COR-L47 (cell line): ENCODE measurements at places on chromosomes 6 and 20.

GRCh38 chr6:41428996-41429421, 93.6 kb downstream of the NCR2 start:
- DNase-seq, result no peak

DNA sequence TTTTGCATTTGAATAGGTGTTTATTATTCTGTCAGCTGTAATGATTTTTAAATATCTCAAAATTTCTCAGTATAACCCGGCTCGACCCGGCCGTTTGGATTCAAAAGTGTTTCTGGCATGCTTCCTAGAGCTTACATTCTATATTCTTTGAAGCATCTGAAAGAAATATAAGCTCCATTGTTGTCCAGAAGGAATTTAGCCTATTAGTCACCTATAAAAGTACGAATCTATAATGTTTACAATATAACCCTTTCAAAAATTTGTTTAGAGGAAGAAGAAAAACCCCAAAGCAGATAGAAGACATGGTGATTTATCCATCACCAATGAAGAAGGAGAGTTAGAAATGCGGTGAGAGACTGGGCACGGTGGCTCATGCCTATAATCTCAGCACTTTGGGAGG, 22.3 kb upstream of the HECA start:
- DNase-seq, result no peak

GRCh38 chr6:16901782-16902181, 140.5 kb upstream of the ATXN1 start:
- DNase-seq, result peak; percentile 80

GRCh38 chr6:27893836-27894807, 18.1 kb downstream of the OR2B2 start:
- DNase-seq, result peak; percentile 92

DNA sequence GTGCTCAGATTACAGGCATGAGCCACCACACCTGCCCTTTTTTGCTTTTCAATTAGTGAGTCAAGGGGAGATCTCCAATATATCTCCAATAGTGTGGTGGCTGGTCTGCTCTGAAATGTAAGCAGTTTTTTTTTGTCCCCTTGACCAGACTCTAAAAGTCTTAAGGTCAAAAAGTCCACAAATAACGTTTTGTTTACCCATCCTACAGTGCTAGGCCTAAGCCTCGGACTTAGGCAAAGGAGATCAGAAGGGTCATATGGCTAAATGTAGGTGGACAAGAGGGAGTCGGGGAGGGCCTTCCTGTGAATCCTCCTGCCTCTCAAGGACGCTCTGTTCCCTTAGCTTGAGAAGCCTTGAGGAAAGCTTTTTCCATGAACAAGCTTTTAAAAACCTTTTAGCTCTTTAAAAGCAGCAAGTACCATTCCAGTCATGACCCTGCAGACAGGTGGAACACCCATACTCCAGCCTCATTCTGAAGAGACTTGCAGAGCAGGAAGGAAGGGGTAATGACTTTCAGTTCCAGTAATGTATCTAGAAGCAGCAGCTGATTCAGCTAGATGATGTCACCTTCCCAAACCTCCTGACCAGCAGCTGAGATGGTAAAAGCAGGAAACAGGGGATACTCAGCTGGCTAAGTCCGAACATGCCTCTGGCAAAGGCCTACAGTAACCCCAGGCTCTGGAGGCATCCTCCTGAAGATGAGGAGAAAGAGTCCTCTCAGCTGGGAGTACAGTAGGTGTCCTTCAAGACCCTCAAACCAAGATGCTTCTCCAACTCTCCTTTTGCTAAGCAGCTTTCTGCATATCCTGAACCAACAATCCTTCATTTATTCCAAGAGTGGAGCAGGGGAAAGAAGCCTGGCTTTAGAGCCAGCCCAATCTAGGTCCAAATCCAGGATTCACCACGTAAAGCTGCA, 23.6 kb downstream of the BCL2L1 start:
- peak; percentile 8 for DNase-seq

DNA sequence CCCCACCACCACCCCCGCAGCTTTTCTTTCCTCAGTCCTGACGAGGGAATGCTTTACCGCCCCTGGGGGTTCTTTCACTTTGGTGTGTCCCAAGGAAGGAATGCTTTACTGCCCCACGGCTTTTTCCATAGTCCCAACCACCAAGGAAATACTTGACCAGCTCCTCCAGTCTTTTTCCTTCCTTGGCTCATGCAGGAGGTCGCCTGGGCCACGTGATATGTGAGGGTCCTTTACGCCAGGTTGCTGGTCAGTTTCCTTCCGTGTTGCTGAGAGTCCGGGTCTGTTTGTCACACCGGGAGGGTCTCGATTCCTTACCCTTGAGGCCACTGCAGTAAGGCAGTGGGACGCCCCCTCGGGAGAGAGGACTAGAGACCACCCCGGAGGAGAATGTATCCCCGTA, 58.9 kb upstream of the CDH4 start:
- no peak for DNase-seq

- DNase-seq, result no peak
These were observed at the start of gene BEND3 for GRCh38 chr6:107114926-107115694. TSS of gene BEND3 (minus strand) at chr6:107115515. CDS start at chr6:107099285, 16,230 bp downstream.

DNA sequence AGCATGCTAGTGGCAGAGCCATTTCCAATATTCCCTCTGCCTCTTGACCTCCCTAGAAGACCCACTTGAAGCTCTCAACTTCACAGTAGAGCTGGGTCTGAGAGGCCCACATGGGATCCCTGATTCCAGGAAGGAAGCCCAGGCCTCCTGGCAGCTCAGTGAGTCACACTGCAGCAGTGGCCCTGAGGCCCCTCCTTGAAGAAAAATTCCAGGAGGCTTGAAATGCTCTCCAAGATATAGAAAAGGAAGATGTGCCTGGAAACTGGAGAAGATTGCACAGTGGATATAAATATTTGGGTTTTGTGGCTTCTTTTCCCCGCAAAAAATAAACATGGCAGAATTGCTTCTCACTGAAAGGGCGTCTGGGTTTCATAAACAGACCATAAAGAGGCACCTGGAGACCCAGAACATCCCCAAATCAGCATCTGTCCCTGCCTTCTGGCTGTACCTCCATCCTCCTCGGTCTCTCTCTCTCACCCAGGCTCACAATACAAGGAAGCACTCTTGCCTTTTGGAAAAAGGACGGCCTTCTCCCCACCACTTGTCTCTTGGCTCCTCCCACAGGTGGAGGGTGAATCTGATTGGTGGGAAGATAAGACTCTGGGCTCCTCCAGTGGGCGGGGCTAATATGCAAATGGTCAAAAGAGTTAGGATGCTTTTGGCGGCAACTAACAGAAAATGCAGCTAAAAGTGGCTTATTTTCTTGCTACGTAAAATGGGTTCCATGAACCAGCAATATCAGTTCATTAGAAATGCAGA, 200.0 kb upstream of the SULF2 start:
- DNase-seq, result no peak

DNA sequence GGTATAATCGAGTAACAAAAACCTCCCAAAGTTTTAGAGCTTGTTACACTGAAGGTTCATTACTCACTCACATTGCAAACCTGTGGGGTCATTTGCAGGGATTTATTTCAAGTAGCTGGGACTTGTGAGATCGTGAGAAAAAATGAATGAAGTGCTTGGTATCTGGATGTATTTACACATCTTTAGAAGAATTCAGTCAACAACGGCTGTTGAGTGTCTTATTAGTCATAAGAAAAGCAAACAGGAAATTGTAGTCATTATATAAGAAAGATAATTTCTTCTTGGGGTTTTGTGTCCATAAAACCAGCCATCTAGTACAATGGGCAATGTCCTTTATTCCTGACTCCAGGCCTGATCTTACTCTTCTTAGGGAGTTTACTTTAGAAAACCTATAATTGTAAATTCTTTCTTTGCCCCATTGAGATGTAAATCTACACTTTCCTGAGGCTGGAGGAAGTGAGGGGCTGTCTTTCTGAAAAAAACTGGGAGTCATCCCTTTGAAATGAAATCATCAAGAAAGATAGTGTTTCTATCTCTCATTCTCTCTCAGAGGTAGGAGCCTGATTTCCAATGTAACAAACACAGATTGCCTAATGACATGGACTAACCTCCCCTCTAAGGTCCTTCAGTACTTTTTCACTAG, 202.5 kb upstream of the ASCC3 start:
- DNase-seq, result no peak

GRCh38 chr20:34985461-34986310, 30.0 kb downstream of the MYH7B start:
- DNase-seq, result no peak

DNA sequence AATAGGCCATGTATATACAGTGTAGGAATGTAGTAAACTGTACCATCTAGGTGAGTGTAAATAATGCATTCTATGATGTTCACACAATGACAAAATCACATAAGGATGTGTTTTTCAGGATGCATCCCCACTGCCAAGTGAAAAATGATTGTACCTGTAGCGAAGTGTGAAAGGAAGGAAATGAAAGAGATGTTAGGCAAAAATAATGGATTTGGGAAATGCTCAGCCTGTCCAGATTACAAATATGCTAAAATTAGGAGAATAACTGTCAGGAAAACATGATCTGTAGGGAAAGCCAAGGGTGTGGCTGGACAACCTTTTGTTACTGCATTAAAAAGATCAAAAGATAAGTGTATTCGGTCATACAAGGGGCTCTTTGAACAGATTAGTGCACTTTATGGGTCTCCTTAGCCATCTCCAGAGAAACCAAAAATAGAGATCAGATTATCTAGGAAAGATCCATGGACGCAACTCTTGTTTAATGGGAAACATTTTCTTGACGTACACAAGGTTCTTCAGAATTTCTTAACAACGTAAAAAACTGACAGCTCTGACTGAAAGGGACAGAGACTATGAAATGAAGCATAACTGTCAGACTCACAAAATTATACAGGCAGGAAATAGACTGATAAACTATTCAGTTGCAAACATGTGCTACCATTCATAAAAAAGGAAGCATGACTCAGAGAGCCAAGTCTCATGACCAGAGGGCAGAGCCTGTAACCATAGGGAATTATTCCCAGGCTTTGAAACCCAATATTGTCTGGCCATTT, 253.6 kb upstream of the RAB32 start:
- no peak for DNase-seq

DNA sequence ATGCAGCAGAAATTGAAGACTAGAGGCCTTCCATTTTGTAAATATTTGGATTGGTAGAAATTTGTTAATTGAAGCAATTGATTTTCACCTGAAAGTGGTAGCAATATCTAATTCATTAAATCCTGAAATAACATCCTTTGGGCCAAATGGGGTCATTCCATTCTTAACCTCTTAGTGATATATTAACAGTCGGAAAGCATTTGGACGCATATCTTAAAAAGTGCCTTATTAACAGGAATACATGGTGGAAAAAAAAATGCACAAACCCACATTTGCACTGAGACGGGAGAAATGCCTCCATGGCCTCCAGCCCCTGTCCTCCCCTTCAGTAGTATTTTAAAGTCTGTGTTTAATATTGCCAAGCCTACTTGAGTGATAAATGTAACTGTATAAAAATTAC, 205.5 kb downstream of the TFAP2B start:
- DNase-seq, result no peak

DNA sequence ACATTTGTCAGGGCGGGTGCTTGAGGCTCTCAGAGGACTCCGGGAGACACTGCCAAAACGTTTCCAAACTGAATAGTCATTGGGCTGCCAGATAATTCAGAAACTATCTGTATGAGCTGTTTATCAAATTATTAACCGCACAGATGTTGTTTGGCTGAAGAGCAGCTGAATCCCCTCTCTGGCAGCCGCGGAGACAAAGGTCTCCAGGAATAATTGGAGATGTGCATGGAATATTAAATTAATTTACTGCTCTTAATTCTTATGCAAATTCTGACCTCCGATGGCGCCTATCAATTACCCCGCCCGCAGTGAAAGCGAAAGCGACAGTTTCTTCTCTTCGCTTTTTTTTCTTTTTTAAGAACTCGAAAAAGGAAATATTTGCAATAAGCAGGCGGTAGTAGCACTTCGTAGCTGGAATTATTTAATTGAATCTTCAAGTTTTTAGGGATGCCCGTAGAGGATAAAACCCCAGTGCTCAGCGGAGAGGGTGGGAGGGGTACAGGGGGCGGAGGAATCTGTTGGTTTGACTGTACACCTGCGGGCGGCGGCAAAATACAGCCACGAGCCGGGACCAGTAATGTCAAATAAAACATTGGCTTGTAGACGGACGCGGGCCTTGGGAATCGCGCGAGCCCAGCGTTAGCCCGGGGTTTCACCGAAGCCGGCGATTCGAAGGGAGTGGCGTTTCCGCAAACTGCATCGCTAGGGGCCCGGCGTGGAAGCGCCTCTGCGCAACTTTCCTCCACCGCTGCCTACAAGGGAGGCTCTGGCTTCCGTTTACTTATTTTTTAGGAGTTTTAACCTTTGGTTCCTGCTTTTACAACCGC, 6.2 kb downstream of the LINC00237 start:
- peak; percentile 94 for DNase-seq

DNA sequence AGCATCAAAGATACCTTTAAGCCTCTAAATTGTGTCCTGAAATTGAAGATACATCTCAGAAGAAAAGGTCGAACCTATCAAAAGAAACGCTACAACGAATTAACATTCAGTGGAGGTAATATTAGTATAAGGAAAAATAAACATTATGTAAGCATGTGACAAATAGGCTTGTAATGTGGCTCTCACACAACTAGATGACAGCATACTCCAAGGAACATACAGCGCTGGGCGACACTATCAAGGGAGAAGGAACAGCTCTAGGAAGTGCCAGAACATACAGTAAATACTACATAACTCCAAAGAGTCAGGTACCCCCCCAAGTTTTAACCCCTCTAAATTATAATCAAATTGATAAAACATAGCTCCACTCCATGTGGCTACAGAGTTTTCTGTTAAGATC, 103.5 kb downstream of the LAMP5 start:
- DNase-seq, result peak; percentile 67

DNA sequence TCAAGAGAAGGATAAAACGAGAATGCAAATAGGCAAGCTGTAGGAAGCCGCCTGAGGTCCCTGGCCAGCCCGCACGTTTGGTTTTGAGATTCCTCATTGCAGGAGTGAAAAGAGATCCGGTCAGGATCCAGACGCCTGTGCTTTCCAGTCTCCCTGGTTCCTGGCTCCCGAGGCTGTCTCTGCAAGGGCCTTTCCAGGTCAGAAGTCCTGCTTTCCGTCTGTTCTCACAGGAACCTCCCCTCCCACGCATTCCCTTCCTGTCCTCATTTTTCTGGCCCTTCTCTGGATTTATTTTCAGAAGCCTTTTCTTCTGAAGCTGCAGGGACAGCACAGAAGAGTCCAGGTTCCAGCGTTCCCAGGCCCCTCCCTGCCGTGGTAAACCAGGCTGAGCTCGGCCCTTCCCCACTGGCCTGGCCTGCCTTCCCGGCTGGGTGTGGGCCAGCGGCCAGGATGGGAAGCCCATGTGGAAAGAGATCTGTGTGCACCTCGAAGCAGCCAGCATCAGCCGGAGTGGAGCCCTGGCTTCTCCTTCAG, 54.0 kb downstream of the TMEM242 start:
- DNase-seq, result no peak

DNA sequence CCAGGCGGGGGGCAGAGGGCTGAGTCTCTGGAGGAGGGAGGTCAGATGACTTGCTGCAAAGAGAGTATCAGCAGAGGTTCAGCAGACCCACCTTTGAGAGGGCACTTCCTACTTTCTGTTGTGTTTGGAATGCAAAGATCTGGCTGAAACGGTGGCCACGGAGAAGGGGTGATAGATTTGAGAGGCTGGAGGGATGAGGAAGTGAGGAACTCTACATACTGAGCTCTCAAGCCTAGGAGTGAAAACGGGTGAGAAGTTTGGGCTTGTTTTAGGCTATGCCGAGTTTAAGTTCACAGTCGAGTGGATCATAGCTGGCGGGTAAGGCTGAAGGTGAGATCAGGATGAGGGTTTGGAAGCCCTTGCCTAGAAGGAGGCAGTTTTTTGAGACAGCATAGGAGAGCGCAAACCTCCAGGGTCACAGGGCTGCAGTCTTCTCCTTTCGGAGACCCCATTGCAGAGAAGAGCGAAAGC, 477 bp upstream of the ITPA start:
- no peak for DNase-seq
